ENCODE measurements at places on chromosomes 4 and X. TPM values are rescaled to one million over a fixed set of nuclear protein-coding genes. Genes with fewer than 3 reads are reported as not detected.

GRCh38 chr4:13539047-13539618 lies 5.2 kb downstream of the NKX3-2 start:
- DNase-seq, result no peak

DNA sequence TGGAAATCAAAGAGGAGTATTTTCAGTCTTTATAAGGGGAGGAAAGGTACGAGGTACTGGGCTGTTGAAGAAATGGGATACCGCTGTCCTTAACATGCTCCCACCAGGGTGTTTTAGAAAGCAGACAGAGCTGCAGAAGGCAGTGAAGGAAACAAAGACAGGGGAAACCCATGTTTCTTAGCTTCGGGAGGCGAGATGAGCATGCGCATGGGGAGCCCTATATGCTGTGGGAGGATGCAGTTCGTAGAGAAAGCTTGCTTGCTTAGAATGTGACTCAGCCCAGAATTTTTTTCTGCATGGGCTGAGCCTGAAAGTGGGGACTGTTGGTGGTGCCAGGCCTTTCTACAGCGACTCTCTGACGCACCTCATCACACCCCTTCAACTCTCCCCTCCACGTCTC lies 28.8 kb upstream of the SCOC start:
- no peak for DNase-seq

- DNase-seq, result no peak
Observed at GRCh38 chr4:169510617-169511016, 101.8 kb downstream of the NEK1 start.

DNA sequence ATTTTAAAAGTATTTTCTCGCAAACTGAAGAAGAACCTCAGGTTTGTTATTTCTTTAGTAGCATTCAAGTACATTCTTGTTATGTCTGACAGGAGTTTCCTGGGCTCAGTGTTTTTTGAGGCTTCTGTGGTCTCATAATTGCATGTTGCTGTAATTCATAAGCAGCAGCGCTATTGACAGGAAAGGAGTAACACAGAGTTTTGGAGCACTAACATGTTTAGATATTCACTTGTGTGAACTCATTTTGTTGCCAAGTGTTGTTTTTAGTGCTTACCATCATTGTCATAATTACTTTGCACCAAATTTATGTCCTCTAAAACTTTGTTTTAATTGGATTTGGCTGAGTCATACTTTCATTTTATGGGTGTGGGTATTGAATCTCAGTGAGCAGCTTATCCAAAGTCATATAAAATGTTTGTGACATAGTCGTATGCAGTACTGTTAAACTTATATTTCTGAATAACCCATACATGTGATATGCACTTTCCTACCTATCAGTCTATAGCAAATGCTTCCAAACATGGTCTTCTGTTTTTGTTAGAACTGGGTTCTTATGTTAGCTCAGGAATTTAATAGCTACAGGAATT lies 358.7 kb upstream of the CTSO start:
- no peak for DNase-seq

Gene LRAT
- total RNA-seq, result 0.06 TPM

GRCh38 chrX:106621836-106622235 lies 10.1 kb downstream of the RADX start:
- no peak for DNase-seq

DNA sequence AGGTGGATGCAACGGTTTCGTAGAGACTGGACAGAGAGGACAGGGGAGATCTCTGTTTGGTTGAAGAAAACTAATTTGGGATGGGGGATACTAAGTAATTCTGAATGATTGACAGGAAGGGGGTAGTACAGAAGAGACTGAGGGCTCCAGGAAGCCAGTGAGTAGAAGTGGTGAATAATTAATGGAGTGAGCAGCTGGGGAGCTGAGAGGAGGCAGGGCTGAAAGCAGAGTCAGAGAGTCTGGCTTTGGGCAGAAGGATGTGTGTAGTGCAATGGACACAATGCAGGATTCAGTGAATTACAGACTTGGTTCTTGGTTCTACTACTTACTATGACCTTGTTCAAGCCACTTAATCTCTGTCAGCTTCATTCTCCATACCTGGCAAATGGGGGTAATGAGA lies 161.7 kb downstream of the RBMX2 start:
- DNase-seq, result no peak

- no peak for DNase-seq
Observed at GRCh38 chrX:133468051-133468450, 52.8 kb upstream of the GPC4 start.

- no peak for DNase-seq
Observed at GRCh38 chr4:119093042-119093827, 42.4 kb upstream of the MYOZ2 start.

GRCh38 chr4:93540562-93540961 lies 288.0 kb upstream of the ATOH1 start:
- DNase-seq, result no peak

Gene AGTR2
- 0.11 TPM for total RNA-seq

DNA sequence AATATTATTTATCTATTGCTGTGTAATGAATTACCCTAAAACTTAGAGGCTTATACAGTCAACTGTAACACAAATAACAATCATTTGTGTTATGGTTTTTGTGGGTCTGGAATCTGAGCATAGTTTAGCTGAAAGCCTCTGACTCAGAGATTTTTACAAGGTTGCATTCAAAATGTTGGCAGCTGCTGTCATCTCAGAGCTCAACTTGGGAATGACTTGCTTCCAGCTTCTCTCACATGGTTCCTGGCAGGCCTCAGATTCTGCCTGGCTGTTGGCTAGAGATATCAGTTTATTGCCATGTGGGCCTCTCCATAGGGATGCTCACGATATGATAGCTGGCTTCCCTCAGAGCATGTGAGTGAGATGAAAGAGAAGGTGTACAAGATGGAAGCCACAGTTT lies 70.2 kb upstream of the BRWD3 start:
- DNase-seq, result no peak

DNA sequence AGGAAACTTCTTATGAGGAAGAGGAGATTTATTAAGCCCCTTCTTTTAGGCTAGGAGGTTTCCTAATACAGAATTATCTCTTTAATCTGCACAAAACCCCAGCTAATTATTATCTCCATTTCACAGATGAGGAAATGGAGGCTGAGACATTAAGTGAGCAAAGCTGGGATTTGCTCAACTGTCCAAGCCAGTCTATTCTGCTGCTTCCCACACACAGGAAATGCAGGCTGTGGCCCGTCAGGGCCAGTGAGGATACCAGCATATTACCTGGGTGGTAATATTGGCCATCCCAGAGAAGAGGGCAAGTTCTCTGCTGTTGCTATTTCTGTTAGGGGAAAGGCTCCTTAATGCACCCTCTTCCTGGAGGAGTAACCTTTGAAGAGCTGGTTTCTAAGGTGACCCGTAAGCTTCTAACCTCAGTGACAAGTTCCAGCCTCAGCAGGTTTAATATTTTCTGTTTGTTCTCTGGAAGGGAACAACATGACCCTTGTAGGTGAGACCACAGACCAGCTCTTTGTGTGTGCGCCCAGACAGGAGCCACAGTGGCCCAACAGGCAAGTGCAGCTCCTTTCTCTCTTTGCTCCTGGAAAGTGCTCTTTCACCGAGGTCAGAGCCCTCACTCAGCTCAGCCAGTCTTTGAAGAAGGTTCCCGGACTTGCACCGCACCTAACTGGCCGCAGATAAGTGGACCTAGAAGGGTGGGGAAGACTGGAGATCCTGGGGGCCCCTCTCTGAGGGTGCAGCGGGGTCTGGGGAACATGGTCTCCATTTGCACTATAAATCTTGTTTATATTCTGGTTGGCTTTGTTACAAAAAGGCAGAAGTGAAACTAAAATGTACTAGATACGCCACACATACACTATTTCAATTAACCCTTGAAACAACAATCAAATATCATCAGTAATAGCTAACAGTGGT lies 35.5 kb downstream of the TBC1D9 start:
- DNase-seq, result no peak

DNA sequence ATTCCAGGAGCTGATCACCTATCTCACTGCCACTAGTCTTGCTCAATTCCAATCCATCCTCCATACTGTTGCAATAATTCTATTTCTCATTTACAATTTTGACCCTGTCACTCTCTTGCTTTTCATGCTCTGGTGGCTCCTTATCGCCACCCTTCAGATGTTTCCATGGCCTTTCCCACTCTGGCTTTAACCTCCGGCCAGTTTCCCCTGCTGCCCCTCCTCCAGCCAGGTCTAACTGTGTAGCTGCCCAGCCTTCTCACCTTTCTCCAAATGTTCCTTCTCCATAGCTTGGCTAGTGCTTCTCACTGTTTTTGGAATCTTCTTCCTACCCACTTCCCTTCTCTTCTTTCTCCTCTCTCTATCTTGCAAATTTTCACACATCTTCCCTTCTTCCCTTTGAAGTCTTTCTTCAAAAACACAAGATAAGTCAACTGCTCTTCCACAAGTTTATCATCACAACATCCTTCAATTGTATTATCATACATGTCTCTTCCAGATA lies 153.8 kb downstream of the COL25A1 start:
- DNase-seq, result no peak

Gene FSTL5
- not detected for total RNA-seq

GRCh38 chr4:68606240-68606639 lies 30.1 kb upstream of the UGT2B17 start:
- no peak for DNase-seq

Gene POU4F2
- total RNA-seq, result not detected

Gene BMX
- total RNA-seq, result 6.9 TPM

GRCh38 chr4:38603652-38604051 lies 60.3 kb upstream of the KLF3 start:
- DNase-seq, result no peak

GRCh38 chr4:2064276-2064991 lies 5.3 kb downstream of the NAT8L start:
- DNase-seq, result no peak

- no peak for DNase-seq
Observed at GRCh38 chrX:51776851-51777250, 33.6 kb downstream of the GSPT2 start.

GRCh38 chr4:94171616-94172015 lies 36.0 kb upstream of the SMARCAD1 start:
- DNase-seq, result no peak

DNA sequence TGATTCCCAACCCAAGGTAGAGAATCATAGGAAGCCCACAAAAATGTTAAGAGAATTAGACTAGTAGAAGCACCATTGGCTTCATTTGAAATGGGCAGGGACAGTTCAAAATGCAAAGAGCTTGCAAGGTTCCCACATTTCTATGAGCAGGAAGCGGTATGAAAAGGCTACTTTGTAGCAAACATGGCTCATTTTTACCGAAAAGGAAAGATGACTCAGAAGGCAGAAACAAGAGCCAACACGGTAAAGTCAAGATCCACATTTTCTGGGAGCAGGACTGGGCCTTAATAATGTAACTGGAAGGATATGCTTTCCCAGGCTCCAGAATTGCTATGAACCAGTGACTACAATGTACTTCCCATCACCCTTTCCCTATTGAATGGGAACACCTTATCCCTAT lies 89.5 kb downstream of the GLRA3 start:
- DNase-seq, result no peak

Gene ADH1A
- 0.97 TPM for total RNA-seq

DNA sequence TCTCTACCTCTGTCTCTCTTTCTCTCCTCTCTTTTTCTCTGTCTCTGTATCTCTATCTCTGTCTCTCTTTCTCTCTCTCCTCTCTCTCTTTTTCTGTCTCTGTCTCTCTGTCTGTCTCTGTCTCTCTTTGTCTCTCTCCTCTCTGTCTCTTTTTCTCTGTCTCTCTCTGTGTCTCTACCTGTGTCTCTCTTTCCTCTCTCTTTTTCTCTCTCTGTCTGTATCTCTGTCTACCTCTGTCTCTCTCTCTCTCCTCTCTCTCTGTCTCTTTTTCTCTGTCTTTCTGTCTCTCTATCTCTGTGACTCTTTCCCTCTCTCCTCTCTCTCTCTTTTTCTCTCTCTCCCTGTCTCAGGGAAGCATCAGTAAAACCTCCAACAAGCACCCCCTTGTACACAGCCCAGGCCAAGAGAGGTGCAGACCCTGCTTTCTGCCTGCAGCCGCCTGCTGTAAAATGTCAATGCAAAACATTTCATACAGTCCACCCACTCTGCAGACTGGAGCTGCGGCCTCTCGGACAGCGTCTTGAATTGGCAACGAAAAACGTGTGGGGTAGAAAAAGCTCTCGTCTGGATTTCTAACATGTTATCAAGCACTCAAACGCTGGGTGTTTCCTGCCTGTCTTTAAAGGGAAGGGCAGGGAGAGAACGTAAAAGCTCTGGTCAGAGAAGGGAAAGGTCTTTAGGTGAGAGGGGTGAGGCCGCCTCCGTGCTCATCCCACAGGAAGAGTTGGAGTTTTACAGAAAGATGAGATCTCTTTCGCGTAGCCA lies 3.7 kb upstream of the SHOX start:
- DNase-seq, result no peak

Gene SEPSECS
- 4.4 TPM for total RNA-seq

DNA sequence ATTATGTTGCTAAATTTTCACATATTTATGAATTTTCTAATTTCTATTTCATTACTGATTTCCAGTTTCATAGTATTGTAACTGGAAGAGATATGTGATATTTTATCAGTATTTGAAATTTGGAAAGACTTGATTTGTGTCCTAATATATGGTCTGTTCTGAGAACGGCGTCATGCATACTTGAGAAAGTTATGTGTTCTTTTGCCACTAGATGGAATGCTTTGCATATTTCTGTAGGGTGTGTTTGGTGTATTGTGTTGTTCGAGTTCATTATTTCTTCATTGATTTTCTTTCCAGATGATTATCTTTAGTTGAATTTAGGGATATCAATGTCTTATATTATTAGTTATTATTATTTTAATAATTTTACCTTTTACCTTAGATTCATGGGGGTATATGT lies 110.6 kb upstream of the ITM2A start:
- no peak for DNase-seq

- DNase-seq, result no peak
Observed at GRCh38 chr4:126799971-126800574, 832.7 kb upstream of the INTU start.

Gene AIMP1
- 36.1 TPM for total RNA-seq

Gene ATP2B3
- not detected for total RNA-seq

GRCh38 chr4:78532046-78532445 lies 19.5 kb upstream of the ANXA3 start:
- DNase-seq, result no peak

GRCh38 chr4:10706236-10706635 lies 21.7 kb upstream of the CLNK start:
- no peak for DNase-seq

DNA sequence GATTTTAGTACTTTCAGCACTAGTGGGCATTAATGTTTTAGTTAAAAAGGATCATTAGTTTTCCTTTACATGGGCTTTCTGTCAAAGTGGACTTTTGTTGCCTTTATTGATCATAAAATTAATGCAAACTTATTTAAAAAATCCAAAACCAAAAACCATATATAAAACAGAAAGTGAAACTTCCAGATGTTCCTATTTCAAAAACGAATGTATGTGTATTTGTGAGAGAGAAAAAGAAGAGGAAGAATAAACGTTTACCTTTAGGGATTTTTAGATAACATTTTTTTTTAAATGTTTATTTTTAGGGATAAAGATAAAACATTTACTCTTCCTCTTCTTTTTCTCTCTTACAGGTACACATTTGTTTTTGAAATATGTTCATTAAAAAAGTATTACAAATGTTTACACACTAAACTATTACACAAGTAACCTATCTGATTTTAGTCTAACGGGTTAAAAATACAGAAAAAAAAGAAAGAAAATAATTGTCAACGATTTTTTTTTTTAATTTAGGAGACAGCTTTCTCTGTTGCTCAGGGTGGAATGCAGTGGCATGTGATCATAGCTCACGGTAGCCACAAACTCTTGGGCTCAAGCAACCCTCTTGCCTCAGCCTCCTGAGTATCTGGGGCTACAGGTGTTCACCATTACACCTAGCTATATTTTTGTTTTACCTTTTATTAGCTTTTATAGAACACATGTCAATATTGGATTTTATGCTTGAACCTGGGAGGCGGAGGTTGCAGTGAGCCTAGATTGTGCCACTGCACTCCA lies 16.8 kb upstream of the COX18 start:
- DNase-seq, result no peak
